ENCODE measurements at places on chromosomes 5 and 9. TPM values are rescaled to one million over a fixed set of nuclear protein-coding genes. Genes with fewer than 3 reads are reported as not detected.
A peak's percentile ranks its signal among the peaks of the same experiment; 100 is the strongest.

The SH3GLB2 gene
- 48.5 TPM for total RNA-seq

The CORO2A gene
- total RNA-seq = 9.2 TPM

DNA sequence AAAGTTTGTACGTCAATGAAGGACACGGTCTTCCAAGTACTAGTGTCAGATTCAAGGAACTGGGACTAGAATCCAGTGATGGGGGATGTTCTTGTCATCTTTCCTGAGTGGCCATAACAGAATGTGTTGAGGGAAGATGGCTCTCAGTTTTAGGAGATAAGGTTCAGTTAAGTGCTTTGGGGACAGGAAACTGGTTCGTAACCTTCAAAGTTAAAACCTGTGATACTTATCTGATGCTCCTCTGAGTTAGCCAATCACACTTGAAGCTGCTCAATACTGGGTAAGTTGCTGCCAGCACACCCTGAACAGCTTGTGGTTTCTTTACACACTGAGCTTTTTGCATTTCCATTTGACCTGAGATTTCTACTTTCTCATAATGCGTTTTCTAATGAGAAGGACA, 64.4 kb downstream of the PIK3R1 start:
- DNase-seq = no peak

DNA sequence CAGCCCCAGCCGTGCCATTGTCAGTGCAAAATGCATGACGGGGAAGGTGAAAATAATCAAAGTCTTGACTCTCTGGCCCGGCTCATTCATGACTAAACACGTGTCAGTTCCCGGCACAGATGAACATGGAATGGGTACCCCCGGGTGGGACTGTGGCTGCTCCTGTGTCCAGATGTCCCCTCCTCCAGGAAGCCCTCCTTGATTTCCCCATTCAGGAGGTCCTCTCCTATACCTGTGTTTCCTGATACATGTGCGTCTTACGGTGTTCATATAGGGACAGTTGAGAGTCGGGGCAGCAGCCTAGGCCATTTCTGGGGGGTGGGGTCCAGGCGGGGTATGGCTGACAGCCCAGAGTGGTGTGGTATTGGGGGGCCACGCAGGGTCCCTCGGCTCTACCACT, 19.5 kb downstream of the RXRA start:
- no peak for DNase-seq

DNA sequence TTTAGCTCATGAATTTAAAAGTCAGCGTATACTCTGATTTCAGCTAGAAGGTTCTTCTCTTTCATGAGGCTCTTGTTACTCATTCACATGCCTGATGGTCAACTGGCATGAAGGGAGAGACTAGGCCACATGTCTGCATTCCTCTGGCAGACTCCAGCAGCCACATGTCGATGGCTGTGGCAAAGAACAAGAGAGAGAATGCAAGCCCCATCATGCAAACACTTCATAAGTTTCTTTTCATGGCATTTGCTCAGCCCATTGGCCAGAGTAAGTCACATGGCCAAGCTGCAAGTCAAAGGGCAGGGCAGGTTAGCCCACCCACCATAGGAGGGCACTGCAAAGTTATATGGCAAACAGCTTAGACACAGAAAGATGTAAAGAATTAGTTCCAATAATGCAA, 5.4 kb downstream of the KCNV2 start:
- peak; percentile 13 for DNase-seq

DNA sequence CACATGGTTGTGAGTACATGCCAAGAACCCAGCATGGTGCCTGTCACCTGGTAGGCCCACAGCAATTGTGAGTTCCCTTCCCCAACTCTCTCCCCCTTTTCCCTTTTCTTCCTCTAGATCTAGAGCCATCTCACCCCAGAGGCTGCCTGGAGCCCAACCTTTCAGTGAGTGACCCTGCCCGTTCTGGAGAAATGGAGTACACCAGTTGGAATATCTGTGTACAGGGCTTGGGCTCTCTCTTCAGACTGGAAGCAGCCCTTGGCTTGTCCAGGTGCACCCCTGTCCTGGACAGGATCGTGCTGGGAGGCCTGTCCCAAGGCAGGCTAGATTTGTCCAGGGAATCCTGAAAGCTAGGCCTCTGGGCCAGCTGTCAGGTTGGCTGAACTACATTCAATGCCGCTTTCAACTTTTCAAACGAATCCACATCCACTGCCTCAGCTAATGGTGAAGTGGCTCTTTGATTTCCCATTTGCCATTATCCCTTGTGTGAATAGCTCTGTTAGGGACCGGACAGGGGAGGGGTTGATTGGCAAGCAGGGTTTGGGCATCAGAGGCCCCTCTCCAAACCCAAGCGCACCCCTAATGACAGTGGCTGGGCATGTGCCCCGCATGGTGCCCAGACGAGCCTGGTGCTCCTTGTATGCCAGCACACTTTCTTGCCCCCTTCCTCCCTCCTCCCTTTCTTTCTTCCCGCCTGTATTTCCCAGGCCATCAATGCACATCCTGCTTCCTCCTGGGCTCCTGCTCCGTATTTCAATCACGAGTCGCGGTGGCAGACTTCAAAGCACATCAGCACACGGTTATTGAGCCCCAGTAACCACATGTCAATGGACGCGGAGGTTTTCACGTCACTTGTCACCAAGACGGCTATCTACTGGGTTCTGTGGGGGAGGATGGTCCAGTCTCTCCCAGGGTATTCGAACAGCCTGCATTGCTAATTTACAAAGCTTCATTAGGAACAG, 211.2 kb downstream of the DAB2IP start:
- DNase-seq = no peak

Data from HT1080 (cell line).